ENCODE measurements at places on chromosomes 11 and 22.

GRCh38 chr11:22163394-22163797, 29.5 kb upstream of the ANO5 start:
- no peak for DNase-seq

DNA sequence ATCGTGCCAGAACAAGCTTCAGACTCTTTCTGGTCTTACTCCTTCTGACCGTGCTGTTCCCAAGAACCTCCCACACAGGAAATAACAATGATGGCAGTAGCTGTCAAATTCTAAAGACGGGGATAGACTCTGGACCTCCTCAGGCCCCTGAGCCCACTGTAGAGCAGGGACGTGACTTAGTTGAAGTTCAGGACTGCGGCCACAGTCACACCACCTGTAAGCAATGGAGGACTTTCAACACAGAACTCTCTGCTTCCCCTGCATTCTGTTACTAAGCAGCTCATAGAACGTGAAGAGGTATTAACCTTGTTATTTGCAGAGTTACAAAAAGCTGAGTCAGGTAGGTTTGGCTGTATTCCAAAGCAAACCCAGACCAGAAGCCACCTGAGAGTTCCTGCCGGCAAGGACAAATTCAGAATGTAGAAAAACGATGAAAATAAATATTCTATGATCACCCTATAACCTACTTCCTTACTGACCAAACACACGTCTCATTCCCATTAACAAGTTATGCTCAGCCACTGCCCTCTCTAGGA, 12.7 kb downstream of the TMEM45B start:
- no peak for DNase-seq

GRCh38 chr11:75673977-75674582, 5.2 kb upstream of the MAP6 start:
- DNase-seq, result no peak

DNA sequence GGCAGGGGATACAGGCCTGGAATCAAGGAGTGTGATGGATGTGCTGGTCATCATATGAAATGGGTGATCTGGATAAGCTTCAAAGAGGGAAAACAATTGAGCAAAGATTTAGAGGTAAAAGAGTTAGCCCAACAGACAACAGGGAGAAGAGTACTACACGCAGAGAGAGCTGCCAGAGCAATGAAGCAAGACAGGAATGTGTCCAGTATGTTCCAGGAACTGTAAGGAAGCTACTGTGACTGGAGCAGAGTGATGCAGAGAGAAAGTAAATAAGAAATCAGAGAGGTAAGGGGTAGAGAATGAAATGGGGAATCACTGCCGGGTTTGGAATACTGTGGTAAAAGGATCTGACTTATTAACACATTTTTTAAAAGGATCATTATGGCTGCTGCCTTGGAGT, 255.1 kb downstream of the DCDC1 start:
- DNase-seq, result no peak

GRCh38 chr11:128405714-128406662, 181.4 kb downstream of the ETS1 start:
- no peak for DNase-seq

GRCh38 chr11:102177126-102177525, 66.9 kb downstream of the YAP1 start:
- no peak for DNase-seq

- no peak for DNase-seq
These were observed 26.4 kb downstream of the C11orf91 start for GRCh38 chr11:33674035-33674814.

DNA sequence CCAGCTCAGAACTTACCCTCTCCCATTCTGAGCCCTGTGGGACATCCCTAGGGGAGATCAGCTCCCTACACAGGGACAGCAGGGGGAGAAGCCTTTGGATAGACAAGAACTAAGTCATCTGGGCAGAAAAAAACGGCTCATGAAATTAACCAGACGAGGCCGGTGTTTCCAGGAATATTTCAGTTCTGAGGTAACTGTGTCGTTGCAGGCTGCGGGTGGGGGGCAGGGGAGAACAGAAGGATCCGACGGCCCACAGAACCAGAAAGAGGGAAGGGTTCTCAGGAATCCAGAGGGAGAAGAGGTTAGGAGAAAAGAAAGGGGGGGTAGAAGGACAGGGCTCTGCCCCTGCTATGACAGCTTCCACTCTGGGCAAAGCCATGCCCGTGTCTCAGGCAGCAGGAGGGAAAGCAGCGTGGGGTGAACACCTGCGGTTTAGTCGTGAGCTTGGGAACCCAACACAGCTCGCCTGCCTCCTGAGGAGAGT, 3.6 kb downstream of the CLCF1 start:
- no peak for DNase-seq

- no peak for DNase-seq
These were observed 569.9 kb upstream of the CADM1 start for GRCh38 chr11:116073854-116074837.

DNA sequence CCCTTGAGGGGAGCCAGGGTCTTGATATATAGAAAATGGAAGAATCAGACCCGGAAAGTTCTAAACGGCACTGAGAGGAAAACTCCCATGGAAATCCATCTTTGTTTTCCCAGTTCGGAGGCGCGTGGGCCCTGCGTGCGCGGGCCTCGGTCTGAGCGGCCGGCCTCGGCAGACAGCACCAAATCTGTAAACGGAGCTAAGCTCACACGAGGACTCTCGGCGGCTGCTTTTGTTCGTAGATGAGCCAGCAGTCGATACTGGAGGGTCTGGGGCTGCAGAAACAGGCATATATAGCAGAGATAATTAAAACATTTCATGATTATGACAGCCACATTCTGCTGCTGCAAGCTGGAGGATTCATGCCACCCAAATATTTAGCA, 68.5 kb upstream of the PPARA start:
- no peak for DNase-seq
